Stomach (tissue), 19 donors: ENCODE measurements at places on chromosomes 16 and 17. TPM values are rescaled to one million over a fixed set of nuclear protein-coding genes. Genes with fewer than 3 reads are reported as not detected.

The NHLRC4 gene
- total RNA-seq = not detected

The EFNB3 gene
- not detected for total RNA-seq

The CNGB1 gene
- total RNA-seq = not detected

GRCh38 chr17:74430706-74431567, 951 bp upstream of the GPRC5C start:
- H3K36me3 ChIP-seq = no peaks in the 10 kb centered on the region
- peaks cover 84% of the 10 kb centered on the region for H3K4me1 ChIP-seq
- peak overlapping the region; percentile 96 for H3K27ac ChIP-seq
- no peaks in the 10 kb centered on the region for H3K27me3 ChIP-seq

GRCh38 chr17:51133365-51133764, 12.7 kb upstream of the SPAG9 start:
- no peaks in the 10 kb centered on the region for H3K27me3 ChIP-seq
- H3K4me1 ChIP-seq = no peaks in the 10 kb centered on the region
- DNase-seq = no peak
- no peak overlapping the region for H3K4me3 ChIP-seq

DNA sequence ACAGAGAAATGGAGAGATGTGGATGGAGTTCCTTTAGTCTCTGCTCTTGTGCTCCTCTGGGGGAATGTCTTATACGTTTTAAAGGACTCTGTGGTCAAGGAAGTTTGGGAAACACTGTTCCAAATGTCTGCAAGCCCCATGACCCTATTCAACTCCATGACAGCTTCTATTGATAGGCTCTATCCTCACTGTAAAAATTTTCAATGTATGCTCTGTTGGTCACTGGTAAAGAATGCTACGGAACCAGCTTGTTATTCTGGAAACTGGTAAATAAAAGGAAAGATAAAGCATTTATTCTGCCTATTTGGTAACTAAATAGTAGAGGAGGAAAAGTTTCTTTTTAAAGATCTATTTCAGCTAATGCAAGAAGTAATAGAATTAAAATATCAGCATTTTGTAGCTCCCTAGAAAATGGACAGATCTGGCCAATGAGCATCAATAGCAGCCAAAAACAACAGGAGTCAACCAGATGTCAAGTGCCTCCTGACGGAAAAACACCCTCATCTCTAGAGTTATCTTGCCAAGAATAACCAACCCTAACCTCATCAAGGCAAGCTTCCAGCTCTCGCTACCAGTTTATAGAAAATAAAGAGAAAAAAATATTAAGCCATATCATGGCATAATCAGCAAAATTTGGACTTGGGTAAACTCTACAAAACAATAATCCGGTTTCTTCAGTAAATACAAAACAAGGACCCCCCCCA, 16.1 kb downstream of the GDE1 start:
- no peak overlapping the region for H3K27ac ChIP-seq
- peak; percentile 26 for DNase-seq
- H3K4me1 ChIP-seq = peaks cover 18% of the 10 kb centered on the region

DNA sequence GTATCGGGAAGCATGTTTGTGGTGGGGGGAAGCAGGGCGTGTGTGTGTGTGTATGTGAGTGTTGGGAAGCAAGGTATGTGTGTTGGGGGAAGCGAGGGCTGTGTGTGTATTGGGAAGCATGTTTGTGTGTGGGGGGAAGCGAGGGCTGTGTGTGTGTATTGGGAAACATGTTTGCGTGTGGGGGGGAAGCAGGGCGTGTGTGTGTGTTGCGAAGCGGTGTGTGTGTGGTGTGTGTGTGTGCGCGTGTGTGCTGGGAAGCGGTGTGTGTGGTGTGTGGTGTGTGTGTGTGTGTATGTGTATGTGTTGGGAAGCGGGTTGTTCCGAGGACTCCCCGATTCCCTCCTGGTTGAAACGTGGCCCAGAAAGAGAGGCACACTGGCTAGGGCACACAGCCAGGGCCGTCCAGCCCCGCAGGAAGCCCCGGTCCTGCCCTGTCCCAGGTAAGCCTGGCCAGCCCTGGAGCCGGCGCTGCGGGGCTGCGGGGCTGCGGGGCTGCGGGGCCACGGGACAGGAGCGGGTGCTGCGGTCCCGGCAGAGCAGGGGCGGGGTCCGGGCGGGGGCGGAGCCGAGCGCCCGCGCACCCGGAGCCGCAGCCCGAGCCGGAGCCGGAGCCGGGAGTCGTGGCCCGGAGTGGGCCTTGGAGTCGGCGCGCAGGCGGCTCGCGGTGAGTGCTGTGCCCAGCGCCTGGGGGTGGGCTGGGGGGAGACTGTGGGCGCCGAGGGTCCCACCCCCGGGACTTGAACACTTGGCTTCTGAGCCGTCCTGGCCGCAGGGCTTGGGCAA, at the start of gene NOD2:
NOD2 (plus strand) TSS at position 608 of the 783 bp plus-strand sequence. CDS start 5,890 bp downstream, outside the sequence.
- H3K27me3 ChIP-seq = no peaks in the 10 kb centered on the region
- peak; percentile 64 for DNase-seq
- peak within 1 kb of the TSS; percentile 50 for H3K27ac ChIP-seq
- no peaks in the 10 kb centered on the region for H3K36me3 ChIP-seq
- peak within 1 kb of the TSS; percentile 48 for H3K4me3 ChIP-seq

- H3K4me3 ChIP-seq = no peak overlapping the region
- H3K27me3 ChIP-seq = no peaks in the 10 kb centered on the region
- DNase-seq = no peak
- no peaks in the 10 kb centered on the region for H3K36me3 ChIP-seq
- peaks cover 14% of the 10 kb centered on the region for H3K4me1 ChIP-seq
- H3K27ac ChIP-seq = peak overlapping the region; percentile 69
These were observed 39.6 kb upstream of the PLCG2 start for GRCh38 chr16:81739503-81739902.

- H3K27me3 ChIP-seq = no peaks in the 10 kb centered on the region
- H3K36me3 ChIP-seq = no peaks in the 10 kb centered on the region
- H3K4me1 ChIP-seq = no peaks in the 10 kb centered on the region
- H3K27ac ChIP-seq = peak overlapping the region; percentile 2
These were observed 79.0 kb downstream of the C16orf78 start for GRCh38 chr16:49452578-49452977.

DNA sequence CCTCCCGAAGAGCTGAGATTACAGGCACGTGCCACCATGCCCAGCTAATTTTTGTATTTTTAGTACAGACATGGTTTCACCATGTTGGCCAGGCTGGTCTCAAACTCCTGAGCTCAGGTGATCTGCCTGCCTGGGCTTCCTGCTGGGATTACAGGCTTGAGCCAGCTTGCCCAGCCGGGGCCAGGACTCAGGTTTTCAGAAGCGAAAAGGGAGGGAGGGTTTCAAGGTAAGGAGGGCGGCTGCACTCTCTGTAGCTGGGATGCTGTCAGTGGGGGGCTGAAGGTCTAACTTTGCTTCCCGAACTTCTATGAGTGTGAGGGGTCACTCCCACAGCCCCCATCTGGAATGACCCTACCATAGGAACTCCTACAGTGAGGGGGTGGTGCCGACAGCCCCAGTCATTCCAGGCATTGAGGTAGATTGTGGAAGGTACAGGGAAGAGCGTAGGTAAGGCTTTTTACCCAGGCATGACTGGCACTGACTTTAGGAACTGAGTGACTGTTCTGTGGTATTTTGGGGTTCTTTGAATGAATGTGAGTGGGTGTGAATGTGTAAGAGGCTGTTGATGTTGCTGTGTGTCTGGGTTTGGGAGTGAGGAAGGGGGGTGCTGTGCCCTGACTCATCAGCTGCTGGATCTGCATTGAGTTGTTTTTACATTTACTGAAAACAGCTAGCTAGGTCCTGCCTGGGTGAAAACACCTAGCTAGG, 3.8 kb upstream of the C1QL1 start:
- H3K36me3 ChIP-seq = no peaks in the 10 kb centered on the region
- no peak overlapping the region for H3K27ac ChIP-seq
- no peak for DNase-seq
- no peak overlapping the region for H3K4me3 ChIP-seq
- H3K27me3 ChIP-seq = peaks cover 3% of the 10 kb centered on the region

- H3K36me3 ChIP-seq = peaks cover 23% of the 10 kb centered on the region
- H3K27me3 ChIP-seq = no peaks in the 10 kb centered on the region
- H3K4me1 ChIP-seq = peaks cover 17% of the 10 kb centered on the region
- no peak for DNase-seq
- no peak overlapping the region for H3K4me3 ChIP-seq
These were observed 22.5 kb upstream of the CHMP6 start for GRCh38 chr17:80969030-80969673.

GRCh38 chr17:76681222-76682137, 29.3 kb downstream of the MXRA7 start:
- no peak overlapping the region for H3K4me3 ChIP-seq
- H3K4me1 ChIP-seq = peaks cover 65% of the 10 kb centered on the region
- peak overlapping the region; percentile 32 for H3K27ac ChIP-seq
- H3K36me3 ChIP-seq = peaks cover 50% of the 10 kb centered on the region

- DNase-seq = no peak
- H3K4me1 ChIP-seq = peaks cover 33% of the 10 kb centered on the region
- H3K27me3 ChIP-seq = no peaks in the 10 kb centered on the region
These were observed 2.3 kb upstream of the MAZ start for GRCh38 chr16:29804020-29804419.

DNA sequence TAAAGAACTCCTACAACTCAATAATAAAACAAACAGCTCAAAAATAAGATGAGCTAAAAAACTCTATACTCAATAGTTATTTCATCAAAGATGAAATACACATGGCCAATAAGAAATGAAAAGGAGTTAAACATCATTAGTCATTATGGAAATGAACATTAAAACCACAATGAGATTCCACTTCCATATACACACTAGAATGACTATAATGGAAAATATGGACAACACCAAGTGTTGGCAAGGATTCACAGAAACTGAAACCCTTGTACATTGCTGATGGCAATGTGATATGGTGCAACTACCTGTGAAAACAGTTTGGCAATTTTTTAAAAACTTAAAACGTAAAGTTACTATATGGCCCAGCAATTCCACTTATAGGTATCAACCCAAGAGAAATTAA, 91.4 kb downstream of the GRIN2A start:
- H3K4me3 ChIP-seq = no peak overlapping the region
- no peak overlapping the region for H3K27ac ChIP-seq
- H3K36me3 ChIP-seq = no peaks in the 10 kb centered on the region
- no peak for DNase-seq
- no peaks in the 10 kb centered on the region for H3K27me3 ChIP-seq
- peaks cover 14% of the 10 kb centered on the region for H3K4me1 ChIP-seq

- H3K27ac ChIP-seq = no peak overlapping the region
- no peaks in the 10 kb centered on the region for H3K36me3 ChIP-seq
- no peak overlapping the region for H3K4me3 ChIP-seq
These were observed 193.2 kb downstream of the RAB11FIP4 start for GRCh38 chr17:31584438-31585279.
